ENCODE measurements at places on chromosomes 16 and 17.

DNA sequence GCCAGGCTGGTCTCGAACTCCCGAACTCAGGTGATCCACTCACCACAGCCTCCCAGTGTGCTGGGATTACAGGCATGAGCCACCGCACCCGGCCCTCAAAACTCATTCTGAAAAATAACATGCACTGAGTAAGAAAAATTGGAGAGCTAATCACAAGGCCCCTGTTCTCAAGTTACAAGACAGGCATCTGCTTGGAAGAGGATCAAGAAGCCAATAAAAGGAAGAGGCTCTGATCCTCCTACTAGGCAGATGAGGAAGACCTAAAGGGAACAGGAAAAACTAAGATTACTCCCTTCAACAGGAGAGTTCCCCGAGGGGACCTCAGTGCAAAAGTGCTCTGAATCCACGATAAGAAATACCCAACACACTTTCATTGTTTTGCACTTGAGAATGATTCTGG, 18.4 kb downstream of the BLMH start:
- DNase-seq = no peak

DNA sequence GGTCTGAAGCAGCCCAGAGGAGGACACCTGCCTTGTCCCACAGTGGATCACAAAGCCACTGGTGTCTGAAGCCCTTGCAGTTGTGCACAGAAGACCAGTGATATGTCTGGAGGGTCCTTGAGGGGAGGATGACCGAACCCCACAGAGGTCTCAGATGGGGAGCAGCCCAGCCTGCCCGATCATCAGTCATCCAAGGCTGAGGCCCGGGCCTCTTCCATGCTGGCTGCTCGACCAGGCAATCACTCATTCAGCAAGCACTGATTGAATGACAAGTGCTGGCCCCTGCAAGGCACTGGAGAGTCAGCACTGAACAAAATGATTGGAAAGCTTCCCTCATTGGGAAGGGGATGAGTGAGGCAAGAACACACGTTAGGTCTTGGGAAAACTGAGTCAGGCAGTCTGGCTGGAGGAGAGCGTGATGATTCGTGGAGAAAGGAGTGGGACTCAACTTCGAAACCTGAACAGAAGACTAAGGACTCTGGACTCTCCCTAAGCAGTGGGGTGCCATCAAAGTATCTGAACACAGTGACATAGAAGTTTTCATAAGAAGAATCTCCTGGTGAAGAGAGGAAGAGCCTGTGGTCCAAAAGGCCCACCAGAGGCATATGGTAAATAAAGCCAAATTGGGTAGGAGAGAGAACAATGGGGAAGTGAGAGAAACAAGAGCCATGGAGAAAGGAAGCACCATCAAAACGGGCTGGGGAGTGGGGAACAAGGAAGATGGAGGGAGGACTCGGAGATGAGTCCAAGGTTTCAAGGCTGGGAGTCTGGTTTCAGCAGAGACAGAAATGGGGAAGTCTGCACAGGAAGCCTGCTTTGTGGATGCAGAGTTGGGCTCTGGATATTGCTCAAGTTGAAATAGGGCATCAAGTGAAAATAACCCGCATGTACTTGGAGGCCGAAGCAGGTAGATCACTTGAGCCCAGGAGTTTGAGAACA, 10.2 kb downstream of the PIK3R5 start:
- DNase-seq = no peak

GRCh38 chr16:59905131-59905530, 1171.0 kb upstream of the GOT2 start:
- peak; percentile 29 for DNase-seq

- DNase-seq = peak; percentile 65
Measured at GRCh38 chr16:85168732-85169256, 56.5 kb upstream of the CIBAR2 start.

DNA sequence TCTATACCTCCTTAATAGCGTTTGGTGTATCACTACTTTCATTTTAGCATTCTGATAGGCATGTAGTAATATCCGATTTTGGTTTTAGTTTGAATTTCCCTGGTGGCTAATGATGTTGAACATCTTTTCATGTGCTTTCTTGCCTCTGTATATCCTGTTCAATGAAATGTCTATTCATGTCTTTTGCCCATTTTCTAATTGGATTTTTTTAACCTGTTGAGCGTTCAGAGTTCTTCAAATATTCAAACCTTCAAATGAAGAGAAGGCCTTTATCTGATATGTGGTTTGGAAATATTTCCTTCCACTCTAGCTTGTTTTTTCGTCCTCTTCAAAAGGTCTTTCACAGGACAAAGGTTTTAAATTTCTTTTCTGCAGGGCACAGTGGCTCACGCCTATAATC, 2.4 kb upstream of the NME1 start:
- DNase-seq = no peak

GRCh38 chr17:883586-883962, 96.0 kb downstream of the NXN start:
- DNase-seq = no peak

- DNase-seq = no peak
Measured at GRCh38 chr16:84464116-84464515, 40.3 kb downstream of the MEAK7 start.

GRCh38 chr17:17723354-17724261, 42.4 kb downstream of the RAI1 start:
- peak; percentile 83 for DNase-seq

- DNase-seq = peak; percentile 72
Measured at GRCh38 chr17:65794572-65794971, 233.1 kb upstream of the AXIN2 start.

GRCh38 chr16:66585481-66586239, 6.4 kb downstream of the CMTM2 start:
- no peak for DNase-seq

DNA sequence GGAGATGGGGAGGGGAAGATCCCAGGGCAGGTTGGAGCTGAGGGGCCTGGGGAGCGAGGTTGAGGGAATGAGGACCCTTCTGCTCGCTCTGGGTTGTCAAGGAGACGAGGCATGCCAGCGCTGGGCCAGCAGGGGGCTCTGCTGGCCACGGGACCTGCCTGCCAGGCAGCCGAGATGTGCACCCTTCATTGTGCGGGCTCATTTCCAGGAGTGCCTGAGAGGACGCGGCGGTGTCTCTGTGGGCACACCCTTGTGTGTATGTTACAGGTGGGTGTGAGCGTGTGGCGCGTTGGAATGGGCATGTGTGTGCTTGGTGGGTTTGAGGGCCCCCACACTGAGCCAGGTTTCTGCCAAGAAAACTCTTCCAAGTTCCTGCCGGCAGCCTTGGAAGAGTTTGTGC, 15.9 kb downstream of the ARHGAP23 start:
- peak; percentile 80 for DNase-seq

GRCh38 chr17:5408186-5408585, 11.3 kb downstream of the NUP88 start:
- DNase-seq = no peak

DNA sequence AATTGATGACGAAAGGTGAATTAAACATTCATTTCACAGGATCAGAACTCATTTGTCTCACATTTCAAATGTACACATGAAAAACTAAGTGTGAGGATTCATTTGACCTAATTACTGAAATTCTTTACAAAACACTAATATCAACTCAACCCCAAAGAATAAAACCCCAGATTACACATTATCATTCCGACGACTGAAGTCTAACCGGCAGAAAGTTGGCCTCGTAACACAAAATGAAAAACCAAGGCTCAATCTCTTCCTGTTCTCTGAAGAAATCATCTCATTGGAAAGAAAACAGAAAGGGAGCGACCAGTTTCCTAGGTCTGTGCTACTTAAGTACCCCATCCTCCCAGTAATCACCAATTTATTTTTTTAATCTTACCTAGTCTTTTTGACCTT, 1.8 kb downstream of the JPT1 start:
- no peak for DNase-seq

GRCh38 chr16:57264381-57264780, 19.3 kb downstream of the ARL2BP start:
- DNase-seq = no peak

- DNase-seq = no peak
Measured at GRCh38 chr16:7443648-7444365, 111.2 kb downstream of the RBFOX1 start.

- DNase-seq = no peak
Measured at GRCh38 chr17:40349895-40350688, 14.4 kb downstream of the GJD3 start.

DNA sequence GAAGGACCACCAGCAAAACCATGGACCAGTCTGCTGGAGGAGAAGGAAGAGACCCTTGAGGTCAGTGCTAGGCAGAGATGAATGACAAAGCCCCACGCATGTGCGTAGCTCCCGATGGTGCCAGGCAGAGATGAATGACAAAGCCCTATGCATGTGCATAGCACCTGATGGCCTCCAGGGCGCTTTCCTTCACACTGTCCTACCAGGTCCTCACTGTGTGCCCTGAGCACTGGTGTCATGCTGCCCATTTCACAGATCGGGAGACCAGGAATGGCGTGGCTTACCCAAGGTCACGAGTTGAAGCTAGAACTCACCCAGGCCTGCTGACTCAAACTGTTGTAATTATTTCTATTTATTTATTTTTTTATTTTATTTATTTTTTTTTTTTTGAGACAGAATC, 149.6 kb downstream of the KATNIP start:
- DNase-seq = peak; percentile 6

DNA sequence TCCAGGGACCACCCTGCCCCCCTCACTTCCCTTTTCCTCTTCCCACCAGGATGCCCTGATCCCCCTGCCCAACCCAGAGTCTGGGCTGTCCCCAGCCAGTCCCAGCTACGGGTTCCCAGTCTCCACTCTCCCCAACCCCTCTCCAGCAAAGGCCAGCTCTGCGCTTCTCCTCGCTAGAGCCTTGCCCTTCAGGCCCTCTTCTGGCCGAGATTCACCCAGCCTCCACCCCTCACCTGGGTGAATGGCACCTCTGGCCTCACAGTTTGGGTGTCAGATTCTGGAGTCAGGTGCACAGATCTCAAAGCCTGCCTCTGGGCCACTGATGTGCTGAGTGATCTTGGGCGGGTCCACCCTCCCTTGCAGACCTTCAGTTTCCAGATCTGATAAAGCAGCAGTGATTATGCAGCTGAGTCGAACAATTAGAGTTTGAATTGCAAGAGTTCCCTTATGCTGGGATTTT, 185.6 kb upstream of the TNRC6C start:
- DNase-seq = no peak

DNA sequence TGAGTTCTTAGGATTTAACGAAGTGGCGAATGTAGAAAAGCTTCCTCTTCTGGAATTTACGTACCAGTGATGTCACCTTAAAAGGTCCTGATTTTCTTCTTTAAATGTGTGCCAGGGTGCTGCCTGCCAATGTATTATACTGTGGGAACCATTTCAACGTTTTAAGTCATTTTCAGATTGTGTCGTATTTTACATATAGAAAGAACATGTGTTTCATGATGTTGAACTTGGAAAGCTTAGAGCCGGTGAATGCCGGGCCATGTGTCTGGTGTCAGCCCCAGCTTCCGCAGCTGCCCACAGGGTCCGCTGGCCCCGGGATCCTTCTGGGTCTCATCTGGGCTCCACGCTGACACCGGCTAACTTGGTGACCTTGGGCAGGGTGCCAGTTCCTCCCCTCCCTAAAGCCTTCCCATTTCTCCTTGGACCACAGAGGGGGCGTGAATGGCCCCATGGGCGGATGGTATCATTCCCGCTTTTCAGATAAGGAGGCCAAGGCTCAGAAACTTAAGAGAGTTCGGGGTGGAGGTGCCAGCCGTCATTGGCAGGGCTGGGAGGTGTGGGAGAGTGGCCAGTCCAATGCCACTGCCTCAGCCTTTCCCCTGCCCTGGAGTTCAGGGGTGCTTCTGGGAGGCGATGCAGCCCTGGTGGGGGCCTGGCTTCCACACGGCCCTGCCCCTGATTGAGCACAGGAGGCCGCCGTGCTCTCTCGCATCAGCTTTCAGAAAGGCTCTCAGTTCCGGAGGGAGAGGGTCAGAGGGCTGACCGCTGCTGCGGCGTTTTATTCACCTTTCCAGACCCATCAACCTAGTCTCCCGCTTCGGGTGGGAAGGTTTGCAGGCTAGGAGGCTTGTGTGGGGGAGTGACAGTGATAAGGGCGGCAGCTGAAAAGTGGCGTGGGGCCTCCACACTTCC, 68.8 kb upstream of the CIBAR2 start:
- DNase-seq = no peak

Data from ELR (cell line).